ENCODE measurements at places on chromosomes 1 and 21. TPM values are rescaled to one million over a fixed set of nuclear protein-coding genes. Genes with fewer than 3 reads are reported as not detected.

The CLDN14 gene
- total RNA-seq, result not detected

The MAP3K21 gene
- total RNA-seq, result 0.24 TPM

The KIF21B gene
- 0.20 TPM for total RNA-seq

The FCER1G gene
- 3.3 TPM for total RNA-seq

The SYT11 gene
- 1.5 TPM for total RNA-seq

GRCh38 chr1:35885961-35886558 is 3.1 kb downstream of the AGO1 start:
- no peak overlapping the region for H3K4me3 ChIP-seq
- no peak overlapping the region for H3K27ac ChIP-seq
- no peaks in the 10 kb centered on the region for H3K27me3 ChIP-seq

DNA sequence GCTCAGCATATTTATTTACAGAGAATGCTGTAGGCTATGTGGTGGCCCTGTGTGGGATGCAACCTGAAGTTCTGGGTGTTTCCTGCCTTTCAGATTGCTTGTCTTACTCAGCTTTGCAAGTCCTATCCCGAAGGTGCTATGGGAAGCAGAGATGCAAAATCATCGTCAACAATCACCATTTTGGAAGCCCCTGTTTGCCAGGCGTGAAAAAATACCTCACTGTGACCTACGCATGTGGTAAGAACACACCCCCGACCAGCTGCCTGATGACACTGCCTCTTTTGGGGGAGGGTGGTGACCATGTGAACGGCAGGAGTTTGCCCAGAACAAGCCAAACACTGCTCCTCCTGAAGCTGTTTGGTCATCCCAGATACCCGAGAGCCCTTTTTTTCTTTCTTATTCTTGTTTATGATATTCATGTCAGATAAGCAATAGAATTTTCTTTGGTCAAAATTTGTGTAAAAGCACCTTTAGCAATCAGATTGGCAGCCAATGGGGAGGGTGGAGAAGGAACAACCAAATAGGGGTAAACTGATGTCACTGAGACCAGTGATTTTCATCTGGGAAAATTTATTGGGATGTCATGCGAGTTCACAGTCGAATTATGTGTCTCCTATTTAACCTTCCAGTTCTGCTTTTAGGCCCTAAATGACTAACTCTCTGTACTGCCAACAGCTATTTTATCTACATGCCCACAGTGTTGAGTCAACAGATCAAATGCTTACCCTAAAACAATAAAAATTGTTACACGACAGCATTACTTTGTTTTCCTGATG is 82.6 kb downstream of the EVA1C start:
- no peak overlapping the region for H3K4me3 ChIP-seq
- no peaks in the 10 kb centered on the region for H3K27me3 ChIP-seq
- no peaks in the 10 kb centered on the region for H3K36me3 ChIP-seq
- H3K27ac ChIP-seq, result no peak overlapping the region

DNA sequence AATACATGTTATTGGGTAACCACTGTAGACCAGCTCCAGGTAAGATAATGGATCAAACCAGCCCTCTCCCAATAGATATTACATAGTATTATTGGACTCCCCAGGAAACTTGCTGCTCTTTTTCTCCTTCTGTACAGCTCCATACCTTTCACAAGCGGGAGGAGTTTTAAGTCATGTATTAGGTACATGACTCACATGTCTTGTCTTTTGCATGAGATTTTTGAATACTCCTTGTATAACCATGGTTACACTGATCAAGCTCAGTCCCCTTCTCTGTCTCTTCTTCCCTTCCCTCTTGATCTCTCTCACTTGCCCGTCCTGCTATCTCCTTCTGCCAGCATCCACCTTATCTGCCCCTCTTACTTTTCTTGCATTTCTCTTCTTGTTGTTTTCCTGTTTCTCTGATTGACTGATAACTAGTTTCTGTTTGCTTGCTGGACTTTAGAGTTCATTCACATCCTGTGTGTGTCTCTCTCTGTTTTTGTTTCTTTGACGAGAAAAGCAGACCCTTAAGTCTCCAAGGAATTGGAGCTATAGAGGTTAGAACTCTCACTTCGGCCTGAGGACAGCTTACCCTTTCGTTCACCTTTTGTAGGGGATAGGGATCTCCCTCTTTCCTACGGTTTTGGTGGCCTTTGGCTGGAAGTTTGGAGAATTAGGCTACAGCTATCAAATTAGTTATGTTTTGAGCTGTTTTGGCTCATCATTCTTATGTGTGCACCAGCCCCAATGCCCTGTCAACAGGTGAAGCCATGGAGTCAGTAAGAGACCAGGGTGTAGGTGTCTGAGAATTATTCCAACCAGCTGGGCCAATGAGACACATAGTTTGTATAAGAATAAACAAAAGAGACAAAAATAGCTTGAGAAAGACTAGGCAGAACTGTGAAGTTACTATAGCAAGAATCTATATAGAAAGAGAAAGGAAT is 49.0 kb upstream of the ASB17 start:
- no peak overlapping the region for H3K27ac ChIP-seq
- DNase-seq, result no peak
- no peaks in the 10 kb centered on the region for H3K36me3 ChIP-seq
- H3K4me1 ChIP-seq, result no peaks in the 10 kb centered on the region
- no peak overlapping the region for H3K4me3 ChIP-seq

- no peaks in the 10 kb centered on the region for H3K27me3 ChIP-seq
- no peak overlapping the region for H3K4me3 ChIP-seq
- peaks cover 4% of the 10 kb centered on the region for H3K36me3 ChIP-seq
- H3K27ac ChIP-seq, result no peak overlapping the region
- peaks cover 6% of the 10 kb centered on the region for H3K4me1 ChIP-seq
Observed at GRCh38 chr1:183506561-183506960, 34.3 kb downstream of the SMG7 start.

GRCh38 chr1:156840186-156840897 is 18.6 kb downstream of the INSRR start:
- H3K27ac ChIP-seq, result no peak overlapping the region
- H3K36me3 ChIP-seq, result no peaks in the 10 kb centered on the region
- no peak for DNase-seq
- H3K27me3 ChIP-seq, result no peaks in the 10 kb centered on the region

GRCh38 chr1:79193211-79194079 is 186.9 kb upstream of the ADGRL4 start:
- H3K4me1 ChIP-seq, result no peaks in the 10 kb centered on the region
- no peaks in the 10 kb centered on the region for H3K27me3 ChIP-seq
- H3K36me3 ChIP-seq, result no peaks in the 10 kb centered on the region
- no peak for DNase-seq
- H3K4me3 ChIP-seq, result no peak overlapping the region

- H3K27ac ChIP-seq, result no peak overlapping the region
- no peak overlapping the region for H3K4me3 ChIP-seq
- no peaks in the 10 kb centered on the region for H3K27me3 ChIP-seq
Observed at GRCh38 chr1:182338806-182339370, 52.7 kb downstream of the GLUL start.

GRCh38 chr1:223076362-223076761 is 66.7 kb downstream of the TLR5 start:
- peaks cover 3% of the 10 kb centered on the region for H3K4me1 ChIP-seq
- H3K27me3 ChIP-seq, result no peaks in the 10 kb centered on the region
- DNase-seq, result no peak
- no peaks in the 10 kb centered on the region for H3K36me3 ChIP-seq
- no peak overlapping the region for H3K27ac ChIP-seq

DNA sequence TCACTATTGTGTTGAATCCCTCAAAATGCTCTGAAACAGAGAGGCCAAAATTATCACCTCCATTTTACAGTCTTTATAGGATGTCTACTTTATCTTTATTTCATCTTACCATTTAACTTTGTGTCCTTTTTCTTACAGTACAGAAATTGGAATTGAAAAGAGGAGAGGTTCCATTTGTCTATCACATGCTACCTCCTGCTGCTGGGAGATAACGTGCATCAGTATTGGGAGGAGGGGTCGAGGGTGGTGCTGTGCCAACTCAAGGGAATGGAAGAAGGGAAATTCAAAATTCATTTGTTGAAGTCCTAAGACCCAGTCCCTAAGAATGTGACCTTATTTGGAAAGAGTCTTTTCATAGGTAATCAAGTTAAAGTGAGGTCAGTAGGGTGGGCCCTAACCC is 85.3 kb downstream of the HHIPL2 start:
- no peak overlapping the region for H3K4me3 ChIP-seq
- no peaks in the 10 kb centered on the region for H3K36me3 ChIP-seq
- DNase-seq, result no peak
- H3K27ac ChIP-seq, result no peak overlapping the region

- peaks cover 14% of the 10 kb centered on the region for H3K4me1 ChIP-seq
- no peak overlapping the region for H3K4me3 ChIP-seq
- no peaks in the 10 kb centered on the region for H3K27me3 ChIP-seq
- no peak overlapping the region for H3K27ac ChIP-seq
- no peak for DNase-seq
Observed at GRCh38 chr1:167344615-167345385, 124.1 kb downstream of the POU2F1 start.

DNA sequence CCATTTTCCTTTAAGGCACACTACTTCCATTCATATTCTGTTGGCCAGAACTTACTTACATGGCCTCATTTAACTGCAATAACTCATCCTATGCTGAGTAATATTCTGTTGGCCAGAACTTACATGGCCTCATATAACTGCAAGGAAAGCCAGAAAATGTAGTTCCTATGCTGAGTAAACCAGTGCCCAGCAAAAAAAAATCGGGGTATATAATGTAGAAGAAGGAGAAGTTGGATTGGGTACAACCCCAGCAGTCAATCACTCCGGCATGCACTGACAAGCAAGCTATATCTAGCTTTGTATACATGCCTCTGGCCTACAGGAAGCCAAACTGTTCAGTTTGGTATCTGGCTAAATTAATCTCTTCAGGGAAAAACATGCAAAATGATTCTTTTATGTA is 39.4 kb upstream of the PPIH start:
- no peaks in the 10 kb centered on the region for H3K36me3 ChIP-seq
- no peaks in the 10 kb centered on the region for H3K27me3 ChIP-seq
- no peak for DNase-seq
- no peak overlapping the region for H3K4me3 ChIP-seq

All from psoas muscle (tissue), 8 donors.